ENCODE measurements at places on chromosomes 3 and 15. TPM values are rescaled to one million over a fixed set of nuclear protein-coding genes. Genes with fewer than 3 reads are reported as not detected.

- DNase-seq = no peak
These were observed 177.0 kb downstream of the MAGI1 start for GRCh38 chr3:65861718-65862117.

The SCAMP5 gene
- 7.7 TPM for total RNA-seq

The MUC13 gene
- not detected for total RNA-seq

The RPUSD2 gene
- 33.5 TPM for total RNA-seq

GRCh38 chr3:120778776-120779175, 36.2 kb downstream of the GTF2E1 start:
- DNase-seq = no peak

The ITIH1 gene
- not detected for total RNA-seq
